HL-60 (cell line): ENCODE measurements at places on chromosomes 7 and 10.

DNA sequence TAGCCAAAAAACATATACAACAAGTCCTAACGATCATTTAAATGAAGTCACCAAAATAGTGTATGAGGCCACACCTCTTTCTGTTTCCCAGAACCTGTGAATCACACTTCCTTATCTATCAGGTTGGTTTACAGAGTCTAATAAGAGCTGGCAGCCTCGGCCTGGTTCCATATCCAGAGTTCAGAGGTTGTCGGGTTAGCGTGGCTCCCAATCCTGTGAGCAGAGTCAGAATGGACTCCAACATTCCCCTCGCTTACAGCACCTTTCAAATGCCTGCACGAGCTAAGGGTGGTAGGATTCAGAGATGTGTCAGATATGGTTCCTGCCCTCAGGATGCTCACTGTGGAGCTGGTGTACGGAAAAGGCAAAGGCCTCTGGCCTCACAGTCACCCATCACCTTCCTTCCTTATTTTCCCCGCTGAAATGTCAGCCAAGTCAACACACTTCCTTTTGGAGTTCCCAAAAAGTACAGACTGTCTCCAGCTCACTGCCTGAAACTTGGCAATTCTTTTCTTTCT lies 6.0 kb downstream of the IL15RA start:
- no peak for DNase-seq

DNA sequence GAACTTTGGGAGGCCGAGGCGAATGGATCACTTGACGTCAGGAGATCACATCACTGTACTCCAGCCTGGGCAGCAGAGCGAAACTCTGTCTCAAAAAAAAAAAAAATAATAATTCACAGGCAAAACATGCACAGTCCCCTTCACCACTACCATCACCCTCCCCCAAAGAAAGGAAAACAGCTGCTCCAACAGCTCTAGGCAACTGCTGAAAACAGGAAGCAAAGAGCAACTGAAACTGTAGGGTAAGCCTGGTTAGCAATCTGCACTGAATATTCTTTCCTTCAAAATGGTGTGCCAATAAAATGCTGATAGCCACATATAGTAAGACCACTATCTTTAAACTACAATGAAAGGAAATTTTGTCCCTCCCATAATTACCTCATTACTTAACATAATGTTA lies 11.8 kb downstream of the NT5C2 start:
- peak; percentile 88 for DNase-seq

DNA sequence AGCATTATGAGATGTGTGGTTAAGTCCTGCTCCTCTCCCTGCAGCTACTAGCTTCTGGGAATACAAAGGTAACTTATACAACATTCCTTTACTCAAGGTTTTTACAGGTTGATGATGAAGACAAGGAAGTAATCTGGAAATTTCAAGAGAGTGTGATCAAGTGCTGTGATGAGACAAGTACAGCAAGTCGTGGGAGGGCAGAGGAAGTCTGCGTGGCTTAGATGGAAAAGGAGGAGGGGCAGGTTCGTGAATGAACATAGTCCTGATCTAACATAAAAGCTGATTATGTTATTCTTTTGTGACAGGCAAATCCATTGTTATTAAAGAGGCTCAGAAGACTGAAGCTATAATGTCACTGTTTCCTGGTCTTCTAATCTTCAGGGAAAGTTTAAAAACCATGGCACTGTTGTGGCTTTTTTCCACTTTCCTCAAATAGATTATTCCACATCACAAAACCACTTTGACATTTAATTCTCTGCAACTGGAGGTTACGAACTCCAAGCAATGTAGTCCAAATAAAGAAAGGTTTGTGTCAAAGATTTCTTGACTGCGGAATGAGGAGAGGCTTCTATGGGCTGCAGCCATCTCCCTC lies 84.1 kb downstream of the CPXM2 start:
- DNase-seq: no peak

DNA sequence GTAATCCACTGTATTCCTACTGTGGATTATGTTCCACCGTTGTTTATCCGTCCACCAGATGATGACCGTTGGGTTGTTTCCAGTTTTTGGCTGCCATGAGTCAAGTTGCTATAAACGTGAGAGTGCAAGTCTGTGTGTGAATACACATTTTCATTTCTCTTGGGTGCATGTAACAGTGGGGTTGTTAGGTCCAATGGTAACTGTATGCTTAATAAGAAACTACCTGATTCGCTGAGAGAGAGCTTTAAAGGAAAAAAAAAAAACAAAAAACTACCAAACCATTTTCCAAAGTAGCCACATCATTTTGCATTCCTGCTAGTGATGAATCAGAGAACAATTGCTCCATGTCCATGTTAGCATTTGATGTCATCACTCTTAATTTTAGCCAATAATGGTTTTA lies 15.9 kb downstream of the UBN2 start:
- DNase-seq: no peak

DNA sequence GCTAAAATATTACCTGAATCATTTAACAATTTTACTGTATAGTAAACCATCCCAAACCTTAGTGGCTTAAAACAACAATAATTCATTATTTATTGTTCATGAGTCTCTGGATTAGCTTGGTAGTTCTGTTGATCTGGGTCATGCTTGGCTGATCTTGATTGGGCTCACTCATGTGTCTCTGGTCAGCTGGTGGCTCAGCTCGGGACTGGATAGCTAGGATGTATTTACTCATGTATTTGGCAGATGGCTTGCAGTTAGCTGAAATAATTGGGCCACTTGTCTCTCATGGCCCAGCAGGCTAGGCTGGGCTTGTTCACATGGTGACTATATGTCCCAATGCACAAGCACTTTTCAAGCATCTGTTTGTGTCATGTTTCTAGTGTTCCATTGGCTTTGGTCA lies 262.8 kb downstream of the BBS9 start:
- no peak for DNase-seq

DNA sequence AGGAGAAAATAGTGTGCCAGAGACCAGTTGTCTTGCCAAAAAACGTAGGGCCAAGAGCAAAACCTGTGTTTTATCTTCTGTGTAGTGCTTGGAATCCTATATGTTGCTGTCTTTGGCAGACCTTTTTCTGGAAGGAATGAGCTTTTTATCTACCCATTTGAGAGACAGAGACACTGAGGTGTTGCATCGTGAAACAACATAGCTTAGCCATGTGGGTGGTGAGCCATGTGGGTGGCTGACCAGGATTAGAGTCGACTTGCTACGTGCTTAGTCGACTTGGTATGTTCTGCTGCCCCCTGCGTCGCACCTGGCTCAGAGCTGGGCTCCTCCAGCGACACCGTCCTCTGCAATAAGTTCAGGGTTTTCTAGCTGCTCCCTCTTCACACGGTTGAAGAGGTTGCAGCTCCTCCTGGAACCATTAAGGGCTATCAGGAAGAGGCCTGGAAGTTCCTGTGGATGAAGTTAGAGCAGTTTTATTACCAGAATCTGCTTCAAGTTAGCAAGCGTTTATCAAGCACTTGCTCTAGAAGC lies 175.8 kb downstream of the SH2D4B start:
- no peak for DNase-seq

DNA sequence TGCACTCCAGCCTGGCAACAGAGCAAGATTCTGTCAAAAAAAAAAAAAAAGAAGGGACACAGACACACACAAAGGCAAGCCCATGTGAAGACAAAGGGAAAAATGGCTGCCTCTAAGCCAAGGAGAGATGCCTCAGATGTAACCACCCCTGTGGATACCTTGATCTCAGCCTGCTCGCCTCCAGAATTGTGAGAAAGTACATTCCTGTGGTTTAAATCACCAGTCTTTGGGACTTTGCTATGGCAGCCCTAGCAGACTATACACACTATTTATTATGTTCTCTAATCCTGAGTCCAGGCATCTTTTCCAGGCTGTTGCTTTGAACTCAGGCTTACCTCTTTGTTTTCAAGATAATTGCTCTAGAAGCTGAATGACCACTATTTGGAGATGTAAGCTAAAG lies 494.3 kb downstream of the GALNT17 start:
- DNase-seq: no peak

GRCh38 chr10:100710151-100710871 lies 35.1 kb upstream of the PAX2 start:
- DNase-seq: no peak

- no peak for DNase-seq
Measured at GRCh38 chr7:127437837-127438236, 45.3 kb upstream of the ZNF800 start.

DNA sequence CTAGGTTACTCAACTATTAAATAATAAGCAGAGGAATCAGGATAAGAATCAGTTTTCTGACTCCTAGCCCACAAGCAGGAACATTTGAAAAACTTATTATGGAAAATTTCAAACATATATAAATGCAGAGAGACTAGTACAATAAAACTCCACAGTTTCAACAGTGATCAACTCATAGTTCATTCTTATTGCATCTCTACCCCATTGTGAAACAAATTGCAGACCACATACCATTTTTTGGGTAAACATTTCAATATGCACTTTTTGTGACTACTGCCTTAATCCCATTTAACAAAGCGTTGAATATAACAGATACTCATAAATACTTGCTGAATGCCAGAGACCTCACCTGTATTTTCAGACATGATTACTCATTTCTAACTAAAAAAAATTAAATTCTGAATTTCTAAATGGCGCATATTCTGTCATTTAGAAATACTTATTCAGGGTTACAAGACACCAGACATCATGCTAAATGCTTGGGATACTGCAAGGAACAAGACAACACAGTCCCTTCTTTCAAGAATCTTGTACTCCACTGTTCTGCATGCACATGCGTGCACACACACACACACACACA lies 11.4 kb downstream of the CDK6 start:
- DNase-seq: no peak

- DNase-seq: peak; percentile 90
Measured at GRCh38 chr7:17690030-17690429, 250.3 kb downstream of the SNX13 start.

DNA sequence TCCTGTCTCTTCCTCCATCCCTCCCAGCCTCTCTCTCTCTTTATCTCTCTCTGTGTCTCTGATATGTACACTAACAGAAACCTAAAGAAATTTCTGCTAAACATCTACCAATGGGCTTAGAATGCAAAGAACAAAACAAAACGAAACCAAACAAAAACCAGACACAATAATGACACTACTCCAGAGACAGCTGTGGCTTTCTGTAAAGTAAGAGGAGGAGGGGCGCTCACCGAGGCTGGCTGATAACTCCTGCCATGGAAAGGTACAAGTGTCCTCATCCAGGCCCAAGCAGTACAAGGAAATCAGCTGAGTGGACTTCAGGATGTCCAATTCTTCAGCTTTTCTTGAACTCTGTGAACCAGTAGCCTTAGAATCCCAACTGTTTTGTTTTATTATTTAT lies 70.4 kb upstream of the FZD8 start:
- DNase-seq: no peak

DNA sequence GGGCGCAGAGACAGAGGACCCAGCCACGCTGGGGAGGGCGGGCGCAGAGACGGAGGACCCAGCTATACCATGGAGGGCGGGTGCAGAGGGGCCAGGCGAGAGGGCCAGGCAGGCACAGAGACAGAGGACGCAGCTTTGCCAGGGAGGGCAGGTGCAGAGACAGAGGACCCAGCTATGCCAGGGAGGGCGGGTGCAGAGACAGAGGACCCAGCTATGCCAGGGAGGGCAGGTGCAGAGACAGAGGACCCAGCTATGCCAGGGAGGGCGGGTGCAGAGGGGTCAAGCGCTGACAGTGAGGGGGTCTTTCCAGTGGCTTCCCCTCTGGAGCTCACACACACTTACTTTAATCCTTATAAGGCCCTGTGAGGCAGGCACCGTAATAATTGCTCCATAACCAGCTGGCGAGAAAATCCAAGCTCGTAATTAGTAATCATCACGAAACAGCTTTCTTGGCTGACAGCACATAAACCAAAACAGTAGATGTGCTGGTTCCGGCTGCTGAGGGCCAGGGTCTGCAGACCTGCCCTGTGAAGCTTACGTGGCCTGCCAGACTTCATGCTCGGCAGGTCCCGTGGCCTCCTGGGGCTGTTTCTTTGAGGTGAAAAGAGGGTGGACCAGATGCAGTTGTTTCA lies 137.2 kb downstream of the VIPR2 start:
- no peak for DNase-seq

- no peak for DNase-seq
Measured at GRCh38 chr7:122831436-122831835, 54.8 kb downstream of the CADPS2 start.

DNA sequence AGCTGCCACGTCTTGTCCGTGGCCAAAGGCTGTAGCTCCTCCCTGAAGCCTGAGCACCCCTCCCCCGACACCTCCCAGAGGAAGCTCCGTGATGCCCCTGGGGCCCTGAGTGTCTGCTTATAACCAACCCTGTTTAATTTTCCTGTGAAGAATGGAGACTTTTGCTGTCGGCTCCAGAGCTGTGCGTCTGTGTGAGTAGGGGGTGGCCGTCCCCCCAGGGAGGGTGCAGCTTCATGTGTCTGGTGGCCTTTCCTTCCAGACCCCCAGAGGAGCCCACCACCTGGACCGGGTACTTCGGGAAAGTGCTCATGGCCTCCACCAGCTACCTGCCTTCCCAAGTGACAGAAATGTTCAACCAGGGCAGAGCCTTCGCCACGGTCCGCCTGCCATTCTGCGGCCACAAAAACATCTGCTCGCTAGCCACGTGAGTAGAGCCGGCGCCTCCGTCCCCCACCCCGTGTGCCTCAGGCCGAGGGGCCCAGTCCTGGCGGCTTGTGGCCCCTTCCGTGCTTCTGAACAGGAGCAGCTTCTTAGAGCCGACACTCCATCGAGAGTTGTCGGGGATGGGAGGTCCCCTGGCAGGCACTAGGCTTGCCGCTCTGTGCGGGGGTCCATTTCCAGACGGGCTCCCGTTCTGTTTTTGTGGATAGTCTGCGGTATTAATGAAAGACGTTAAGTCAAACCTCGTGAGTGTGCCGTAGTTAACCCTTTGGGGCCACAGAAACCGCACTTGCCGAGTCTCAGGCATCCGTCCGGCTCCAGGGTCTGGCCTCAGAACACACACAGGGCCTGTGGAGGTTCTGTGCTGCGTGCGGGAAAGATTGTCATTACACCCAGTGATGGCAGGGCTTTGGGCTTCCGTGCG lies 37.1 kb downstream of the WIPI2 start:
- DNase-seq: no peak

- DNase-seq: no peak
Measured at GRCh38 chr7:7820939-7821338, 102.5 kb upstream of the RPA3 start.

GRCh38 chr7:42978496-42978895 lies 46.3 kb downstream of the MRPL32 start:
- DNase-seq: no peak

DNA sequence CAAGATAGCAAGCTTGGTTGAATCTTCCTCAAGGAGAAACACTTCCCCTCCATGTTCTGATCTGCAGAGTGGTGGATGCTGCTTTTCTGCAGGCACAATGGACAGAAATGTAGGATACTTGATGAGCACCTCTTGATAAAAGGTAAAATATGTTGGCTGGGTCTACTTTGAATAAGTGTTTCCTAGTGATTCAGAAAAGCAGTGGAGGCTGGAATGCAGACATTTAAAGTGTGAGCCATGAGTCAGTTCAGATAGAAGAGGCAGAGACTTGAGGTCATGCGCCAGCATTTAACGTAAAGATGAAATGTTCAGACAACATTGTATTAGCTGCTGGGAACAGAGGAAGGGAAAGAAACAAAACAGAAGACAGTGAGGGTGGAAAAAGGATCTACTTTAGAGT lies 403.1 kb downstream of the ADRA2A start:
- DNase-seq: no peak

GRCh38 chr7:41491883-41492471 lies 210.9 kb downstream of the INHBA start:
- no peak for DNase-seq

- DNase-seq: no peak
Measured at GRCh38 chr7:4883033-4883371, 514 bp downstream of the RADIL start.
